ENCODE measurements at places on chromosomes 16 and 17.
A peak's percentile ranks its signal among the peaks of the same experiment; 100 is the strongest.

DNA sequence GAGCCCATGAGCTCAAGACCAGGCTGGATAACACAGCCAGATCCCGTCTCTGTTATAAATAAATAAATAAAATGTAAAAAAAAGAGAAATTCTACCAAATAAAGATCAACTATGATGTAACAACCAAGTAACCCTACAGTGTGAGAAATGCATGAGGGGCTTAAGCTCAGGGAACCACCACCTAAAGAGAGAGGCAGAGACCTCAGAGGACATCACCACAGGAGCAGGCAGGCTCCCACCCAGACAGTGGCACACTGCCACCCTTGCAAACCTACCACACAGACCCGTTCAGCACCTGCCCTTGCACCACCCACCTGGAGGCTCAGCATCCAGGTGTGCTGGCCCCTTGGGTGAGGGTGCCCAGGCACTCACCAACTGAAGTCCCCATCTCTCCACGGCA is 45.6 kb downstream of the ANKRD11 start:
- DNase-seq: no peak

GRCh38 chr17:59830846-59831486 is 61.8 kb downstream of the TUBD1 start:
- DNase-seq: no peak

GRCh38 chr16:89785523-89786155 is 30.8 kb downstream of the FANCA start:
- peak; percentile 74 for DNase-seq

DNA sequence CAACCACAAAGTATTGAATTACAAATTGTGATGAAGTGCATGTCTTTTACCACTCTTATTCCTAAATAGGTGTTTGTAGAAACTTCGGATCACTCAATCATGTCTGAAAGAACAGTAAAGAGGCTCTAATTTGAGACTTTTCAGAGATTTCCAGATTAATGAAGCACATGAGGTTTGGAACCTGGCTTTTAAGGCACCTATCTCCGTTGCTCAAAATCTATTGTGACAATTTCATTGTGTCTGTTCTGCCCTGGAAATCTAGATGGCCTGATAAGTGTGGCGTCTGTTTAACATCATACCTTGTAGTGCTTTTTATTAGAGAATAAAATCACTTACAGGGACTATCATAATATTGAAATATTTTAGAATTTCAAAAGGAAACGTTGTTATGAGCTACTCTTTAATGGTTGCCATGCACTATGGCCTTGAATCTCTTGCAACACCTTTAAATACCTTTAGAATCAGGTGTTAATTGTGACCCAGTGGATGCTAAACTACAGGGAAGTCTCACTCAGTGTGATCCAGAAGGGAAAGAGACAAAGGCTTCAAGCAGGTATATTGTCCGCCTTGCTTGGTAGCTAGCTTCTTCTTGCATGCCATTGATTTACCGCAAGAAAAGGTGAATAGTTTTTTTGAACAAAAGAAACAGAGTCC is 210.3 kb downstream of the CNTNAP4 start:
- DNase-seq: no peak

GRCh38 chr17:74513987-74514631 is 17.2 kb downstream of the CD300LB start:
- DNase-seq: peak; percentile 22

GRCh38 chr16:73426433-73427160 is 378.7 kb upstream of the ZFHX3 start:
- DNase-seq: no peak

- DNase-seq: no peak
Measured at GRCh38 chr17:42141382-42141781, 13.4 kb downstream of the RAB5C start.

DNA sequence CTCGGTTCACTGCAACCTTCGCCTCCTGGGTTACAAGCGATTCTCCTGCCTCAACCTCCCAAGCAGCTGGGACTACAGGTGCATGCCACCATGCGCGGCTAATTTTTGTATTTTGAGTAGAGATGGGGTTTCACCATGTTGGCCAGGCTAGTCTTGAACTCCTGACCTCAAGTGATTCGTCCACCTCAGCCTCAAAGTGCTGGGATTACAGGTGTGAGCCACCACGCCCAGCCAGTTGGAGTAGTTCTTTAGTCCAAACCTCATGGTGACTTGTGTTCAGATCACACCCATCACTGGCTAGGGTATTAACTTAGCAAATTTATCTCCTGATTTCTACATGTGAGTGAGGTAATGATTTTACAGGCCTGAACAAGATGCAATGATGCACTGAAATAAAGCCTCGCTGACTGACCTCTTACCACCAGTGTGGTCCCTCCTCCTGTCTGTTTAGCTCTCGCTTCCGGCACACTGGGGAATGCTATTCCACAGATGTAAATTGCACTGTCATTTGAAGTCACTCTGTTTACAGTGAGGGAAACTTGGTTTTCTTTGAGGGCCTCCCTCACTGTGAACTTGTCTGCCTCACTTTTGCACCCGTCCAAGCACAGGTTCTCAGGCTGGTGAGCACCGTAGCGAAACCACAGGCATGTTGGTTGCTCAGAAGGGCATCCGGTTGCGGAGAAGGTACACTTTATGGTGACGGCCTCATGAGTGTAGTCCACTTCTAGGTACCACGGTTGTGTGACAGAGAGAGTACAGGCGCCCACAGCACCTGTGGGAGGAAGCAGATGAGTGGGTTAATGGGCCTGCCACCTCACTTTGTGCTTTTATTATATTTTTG is 5.5 kb downstream of the IGSF6 start:
- DNase-seq: peak; percentile 47

GRCh38 chr16:46929378-46930332 is 43.8 kb downstream of the DNAJA2 start:
- peak; percentile 38 for DNase-seq

DNA sequence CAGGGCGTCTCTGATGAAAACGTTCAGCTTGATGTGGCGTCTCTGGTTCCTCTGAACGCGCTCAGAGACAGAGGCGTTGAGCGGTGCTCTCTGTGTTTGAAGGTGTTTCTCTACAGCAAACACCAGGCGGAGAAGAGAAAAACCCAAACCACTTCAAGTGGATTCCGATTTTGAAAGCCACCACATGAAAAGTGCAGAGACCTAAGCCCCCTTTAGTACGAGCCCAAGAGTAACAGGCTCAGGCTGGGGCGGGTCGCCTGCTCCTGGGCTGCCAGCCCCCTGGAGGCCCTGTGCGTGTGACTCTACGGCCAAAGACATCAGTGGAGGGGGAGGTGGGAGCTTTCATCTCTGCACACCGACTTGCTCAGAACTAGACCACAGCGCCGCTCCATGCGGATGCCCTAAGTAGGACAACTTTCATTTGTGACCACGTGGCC is 328.4 kb downstream of the MAF start:
- peak; percentile 55 for DNase-seq

- DNase-seq: no peak
Measured at GRCh38 chr16:1899641-1900451, 18.4 kb downstream of the HS3ST6 start.

- DNase-seq: no peak
Measured at GRCh38 chr17:42541041-42541833, 5.2 kb downstream of the NAGLU start.

DNA sequence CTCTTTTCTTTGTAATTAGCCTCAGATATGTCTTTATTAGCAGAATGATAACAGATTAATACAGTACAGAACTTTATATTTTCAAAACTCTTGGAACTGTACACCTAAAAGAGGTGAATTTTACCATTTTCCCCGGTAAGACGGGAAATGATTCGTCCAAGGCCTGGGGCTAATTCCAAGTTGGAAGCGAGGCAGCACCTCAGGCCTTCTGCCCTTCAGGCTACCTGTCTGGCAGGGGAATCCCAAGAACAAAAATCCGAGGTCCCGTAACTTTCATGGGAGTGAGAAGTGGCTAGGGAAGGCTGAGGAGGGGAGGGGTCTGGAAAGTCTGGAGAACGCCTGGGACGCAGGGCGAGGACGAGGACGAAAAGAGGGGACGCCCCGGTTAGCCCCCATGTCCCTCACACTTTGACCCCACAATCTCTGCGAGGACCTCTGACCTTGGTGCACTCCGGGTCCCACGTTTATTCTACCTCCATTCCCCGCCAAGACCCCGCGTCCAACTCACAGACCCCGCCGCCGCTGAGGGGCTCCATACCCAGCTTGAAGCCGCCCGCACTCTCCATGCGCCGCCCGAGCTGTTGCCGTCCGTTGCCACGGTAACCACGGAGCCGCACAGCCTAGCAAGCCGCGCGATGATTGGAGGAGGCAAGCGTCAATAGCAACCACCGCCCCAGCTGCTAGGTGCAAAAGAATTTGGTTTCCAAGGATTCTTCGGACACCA is at the start of gene HYDIN:
TSS of gene HYDIN (minus strand) at position 601 of the 724 bp plus-strand sequence. CDS start 43,827 bp downstream, outside the sequence.
- no peak for DNase-seq

DNA sequence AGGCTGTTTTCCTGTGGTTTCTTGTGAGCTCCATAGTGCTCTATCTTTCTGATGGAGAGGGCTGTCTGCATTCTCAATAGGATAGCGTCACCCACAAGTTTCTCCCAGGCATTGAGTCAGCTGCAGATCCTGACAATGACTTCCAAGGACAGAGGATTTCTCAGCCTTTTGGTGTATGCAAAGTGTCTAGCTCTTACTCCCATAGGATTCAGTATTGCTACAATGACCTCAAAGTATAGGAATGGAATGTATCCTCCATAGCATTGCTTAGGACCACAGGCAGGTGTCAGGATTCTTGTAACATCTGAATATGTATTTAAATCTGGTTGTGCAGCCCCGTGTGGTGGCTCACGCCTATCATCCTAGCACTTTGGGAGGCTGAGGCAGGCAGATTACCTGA is 32.3 kb downstream of the SMIM36 start:
- no peak for DNase-seq

DNA sequence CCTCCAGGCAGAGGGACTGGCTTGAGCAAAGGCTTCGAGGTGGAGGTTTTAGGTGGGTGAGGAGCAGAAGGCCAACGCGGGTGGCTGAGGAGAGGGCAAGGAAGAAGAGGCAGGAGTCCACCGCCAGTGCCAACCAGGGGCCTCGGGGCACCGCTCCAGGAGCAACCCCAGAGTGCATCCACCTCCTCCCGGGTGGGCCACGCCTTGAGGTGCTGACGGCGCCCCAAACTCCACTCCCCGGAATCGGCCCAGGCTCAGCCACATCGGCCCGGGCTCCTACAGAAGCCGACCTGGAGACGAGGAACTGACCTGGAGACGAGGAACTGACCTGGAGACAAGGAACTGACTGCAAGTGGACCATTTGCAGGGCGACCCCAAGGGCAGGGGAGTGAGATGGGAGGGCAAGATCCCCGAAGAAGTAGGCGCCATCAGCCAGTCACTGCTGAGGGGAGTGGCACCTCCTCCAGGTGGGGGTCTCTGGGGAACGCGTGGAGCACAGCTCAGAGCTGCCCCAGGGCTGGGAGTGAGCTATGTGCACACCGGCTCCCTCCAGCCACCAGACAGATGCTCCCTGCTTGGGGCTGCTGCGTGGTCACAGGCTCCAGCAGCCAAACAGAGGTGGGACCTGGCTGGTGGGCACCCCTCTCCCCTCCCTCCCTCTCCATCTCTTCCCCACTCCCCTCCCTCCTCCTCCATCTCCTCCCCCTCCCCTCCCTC is 29.2 kb upstream of the CBFA2T3 start:
- DNase-seq: no peak

DNA sequence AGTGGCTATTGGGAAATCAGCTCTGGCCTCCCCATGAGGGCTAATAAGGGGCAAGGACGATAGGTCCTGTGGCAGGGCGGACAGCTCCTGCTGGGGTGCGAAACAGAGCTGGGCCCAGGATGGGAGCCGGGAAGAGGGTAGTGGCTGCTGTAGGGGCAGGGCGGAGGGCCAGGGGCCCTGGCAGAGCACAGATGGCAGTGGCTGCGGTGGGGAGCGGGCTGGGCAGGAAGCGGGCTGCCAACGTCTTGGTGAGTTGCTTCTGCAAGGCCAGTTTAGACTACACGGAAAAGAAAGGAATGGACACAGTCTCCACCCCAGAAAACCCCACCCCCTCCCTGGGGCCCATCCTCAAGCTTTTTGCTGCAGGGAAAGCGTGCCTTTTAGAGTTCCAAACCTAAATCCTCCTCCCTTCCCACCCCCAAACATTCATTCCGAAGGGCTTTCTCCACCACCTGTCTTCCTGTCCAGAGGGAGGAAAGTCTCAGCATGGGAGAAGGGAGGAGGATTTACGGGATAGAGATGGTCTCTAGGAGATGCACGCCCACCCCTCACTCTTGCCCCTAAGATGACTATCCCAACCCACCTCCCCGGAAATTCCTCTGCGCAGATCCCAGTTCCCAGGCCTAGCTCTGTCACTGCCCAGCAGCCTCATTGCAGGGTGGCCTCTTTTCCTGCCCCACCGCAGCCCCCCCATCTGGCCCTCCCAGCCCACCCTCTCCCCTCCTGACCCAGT is 7.1 kb downstream of the NKIRAS2 start:
- no peak for DNase-seq

DNA sequence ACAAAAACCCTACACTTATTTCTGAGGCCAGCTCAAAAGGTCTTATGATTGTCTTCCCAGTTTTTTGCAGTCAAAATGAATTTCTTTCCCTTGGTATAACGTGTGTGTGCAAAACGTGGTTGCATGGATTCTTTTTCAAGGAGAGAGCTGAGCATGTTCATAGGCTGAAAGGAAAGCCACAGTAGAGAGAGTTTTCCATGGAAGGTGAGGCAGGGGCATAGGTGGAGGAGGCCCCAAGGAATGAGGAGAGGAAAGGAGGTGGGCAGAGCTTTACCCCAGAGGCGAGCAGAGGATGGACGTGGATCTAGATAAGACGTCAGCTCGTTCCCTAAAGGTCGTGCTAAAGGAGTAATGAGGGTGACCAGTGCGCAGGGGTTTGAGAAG is 22.8 kb downstream of the TRPV2 start:
- DNase-seq: no peak

GRCh38 chr17:72116661-72117521 is 3.9 kb upstream of the SOX9 start:
- no peak for DNase-seq

GRCh38 chr16:3468501-3468900 is 25.0 kb downstream of the NAA60 start:
- no peak for DNase-seq

DNA sequence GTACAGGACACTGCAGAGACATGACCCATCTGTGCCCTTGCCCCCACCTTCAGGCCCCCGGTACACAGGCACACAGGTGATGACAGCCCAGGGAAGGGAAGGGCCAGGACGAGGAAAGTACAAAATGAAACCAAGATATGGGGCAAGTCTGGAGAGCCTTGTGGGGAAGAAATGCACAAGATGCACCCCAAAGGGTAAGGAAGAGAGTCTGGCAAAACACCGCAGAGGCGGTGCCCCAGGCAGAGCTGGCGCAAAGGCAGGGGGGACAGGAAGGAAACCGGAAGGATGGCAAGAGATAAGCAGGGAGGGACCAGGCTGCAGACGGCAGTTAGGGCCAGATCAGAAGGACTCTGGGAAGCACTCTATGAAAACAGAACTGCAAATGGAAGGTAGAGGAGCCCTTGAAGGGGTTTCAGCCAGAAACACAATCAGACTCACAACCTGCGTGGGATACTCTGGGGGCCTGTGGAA is 81.4 kb downstream of the SLC39A11 start:
- DNase-seq: no peak

- DNase-seq: no peak
Measured at GRCh38 chr16:82432261-82432660, 194.5 kb upstream of the CDH13 start.

DNA sequence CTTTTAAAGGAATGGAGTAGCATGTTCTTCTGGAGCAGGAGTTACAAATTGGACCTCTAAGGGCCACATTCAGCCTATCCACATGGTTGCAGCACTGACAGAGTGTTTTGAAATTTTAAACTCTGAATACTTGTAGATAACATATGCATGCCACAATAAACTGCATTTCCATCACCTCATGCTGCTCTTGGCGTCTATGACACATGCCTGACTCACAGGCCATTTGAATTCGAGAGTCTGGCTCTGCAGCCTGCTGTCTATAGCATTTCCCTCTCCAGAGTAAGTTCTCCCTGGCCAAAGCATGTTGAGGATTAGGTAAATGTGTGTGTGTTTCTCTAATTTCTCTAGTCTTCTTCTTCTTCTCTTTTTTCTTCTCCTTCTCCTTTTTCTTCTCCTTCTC is 28.7 kb upstream of the MYOCD start:
- DNase-seq: no peak

Measured in central memory CD8-positive, alpha-beta T cell (primary cell).